Stimulated activated CD4-positive, alpha-beta T cell treated with anti-CD3 and anti-CD28 coated beads, Interleukin-1b, Interleukin-23, amount 100 ng/mL, for 4 hours (primary cell): ENCODE measurements at places on chromosomes 5 and 9.
A peak's percentile ranks its signal among the peaks of the same experiment; 100 is the strongest.

DNA sequence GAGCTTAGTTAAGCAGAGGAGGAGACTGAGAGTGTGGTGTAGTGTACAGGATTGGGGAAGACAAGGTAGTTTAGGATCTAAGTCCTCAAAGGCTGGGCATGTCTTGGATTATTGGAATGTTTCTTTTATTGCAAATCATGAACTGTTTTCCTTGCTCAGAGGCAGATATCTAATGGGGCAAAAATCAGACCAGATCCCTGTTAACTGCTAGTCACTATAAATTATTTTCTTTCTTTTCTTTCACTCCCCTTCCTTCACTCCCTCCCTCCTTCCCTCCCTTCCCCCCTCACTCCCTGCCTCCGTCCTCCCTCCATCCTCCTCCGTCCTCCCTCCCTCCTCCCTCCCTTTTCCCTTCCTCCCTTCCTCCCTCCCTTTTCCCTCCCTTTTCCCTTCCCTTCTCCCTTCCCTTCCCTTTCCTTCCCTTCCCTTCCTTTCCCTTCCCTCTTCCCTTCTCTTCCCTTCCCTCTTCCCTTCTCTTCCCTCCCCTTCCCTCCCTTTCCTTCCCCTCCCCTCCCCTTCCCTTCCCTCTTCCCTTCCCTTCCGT is 117.9 kb downstream of the WDR70 start:
- no peak for DNase-seq

GRCh38 chr9:4855841-4856240 is 63.1 kb downstream of the RCL1 start:
- no peak for DNase-seq

- no peak for DNase-seq
Observed at GRCh38 chr9:92122061-92122460, 6.8 kb upstream of the SPTLC1 start.

DNA sequence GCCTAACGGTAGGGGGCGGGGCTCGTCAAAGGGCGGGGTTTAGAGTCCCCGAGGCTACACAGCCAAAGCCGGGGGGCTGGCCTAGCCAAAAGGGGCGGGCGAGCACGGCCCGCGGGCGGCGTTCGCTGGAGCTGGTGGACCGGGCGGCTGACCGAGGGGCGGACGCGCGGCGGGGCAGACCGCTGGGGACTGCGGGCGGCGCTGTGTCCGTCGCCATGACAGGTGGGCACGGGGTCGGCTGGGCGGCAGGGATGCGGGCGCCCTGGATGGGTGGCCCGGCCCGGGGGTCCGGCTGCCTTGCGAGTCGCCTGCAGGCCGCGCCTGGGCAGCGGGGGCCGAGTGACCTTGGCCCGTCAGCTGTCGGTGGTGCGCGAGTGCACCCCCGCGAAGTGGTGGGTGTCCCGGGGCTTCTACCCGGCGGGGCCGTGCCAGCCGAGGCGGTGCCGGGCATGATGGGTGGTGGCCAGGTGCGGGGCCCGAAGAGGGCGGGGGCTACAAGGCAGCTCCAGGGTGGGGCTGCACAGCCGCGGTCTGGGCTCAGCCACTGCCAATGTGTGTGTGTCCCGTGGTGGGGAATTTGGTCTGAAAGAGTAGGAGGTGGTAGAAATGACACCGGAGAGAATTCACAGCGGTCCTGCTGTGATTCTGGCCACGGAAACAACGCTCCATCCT is at the start of gene CARD19:
TSS of gene CARD19 (plus strand) at position 87 of the 672 bp plus-strand sequence. CDS start at position 216, 129 bp downstream.
- no peak for DNase-seq

DNA sequence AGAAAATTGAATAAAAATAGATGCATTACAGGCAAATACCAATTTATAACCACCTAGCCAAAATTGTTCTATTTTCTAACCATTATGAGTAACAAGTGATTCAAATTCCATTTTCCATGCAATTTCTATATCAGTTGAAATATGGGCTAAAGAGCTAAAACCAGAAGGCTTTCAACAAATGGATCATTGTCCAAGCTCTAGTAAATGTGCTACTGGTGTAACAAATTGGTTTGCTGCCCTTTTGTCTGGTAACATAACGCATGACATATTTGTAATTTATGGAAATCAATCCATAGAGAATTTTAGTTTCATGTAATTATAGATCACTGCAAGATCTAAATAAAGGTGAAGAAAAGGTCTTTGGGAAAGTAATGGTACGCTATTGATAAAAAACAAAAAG is 708.0 kb upstream of the GRAMD2B start:
- DNase-seq: no peak

GRCh38 chr5:132500931-132501628 is 10.5 kb upstream of the IRF1 start:
- peak; percentile 53 for DNase-seq

GRCh38 chr9:83665580-83666200 is 42.1 kb downstream of the UBQLN1 start:
- no peak for DNase-seq

DNA sequence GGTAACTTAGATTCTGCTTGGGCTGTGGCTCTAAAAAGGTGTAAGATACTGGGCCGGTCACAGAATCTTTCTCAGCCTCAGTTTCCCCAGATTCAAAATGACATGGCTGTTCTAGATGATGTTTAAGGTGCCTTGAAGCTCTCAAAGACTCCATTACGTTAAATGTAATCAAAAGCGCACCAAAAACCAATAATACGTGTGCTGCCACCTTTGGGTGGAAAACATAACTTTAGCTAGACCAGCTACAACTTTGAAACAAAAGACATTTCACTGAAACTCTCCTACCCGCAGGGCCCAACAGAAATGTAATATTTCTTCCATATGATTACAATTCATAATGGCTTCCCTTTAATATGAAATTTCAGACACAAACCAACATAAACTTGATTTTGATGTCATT is 35.0 kb upstream of the PCSK5 start:
- DNase-seq: no peak

DNA sequence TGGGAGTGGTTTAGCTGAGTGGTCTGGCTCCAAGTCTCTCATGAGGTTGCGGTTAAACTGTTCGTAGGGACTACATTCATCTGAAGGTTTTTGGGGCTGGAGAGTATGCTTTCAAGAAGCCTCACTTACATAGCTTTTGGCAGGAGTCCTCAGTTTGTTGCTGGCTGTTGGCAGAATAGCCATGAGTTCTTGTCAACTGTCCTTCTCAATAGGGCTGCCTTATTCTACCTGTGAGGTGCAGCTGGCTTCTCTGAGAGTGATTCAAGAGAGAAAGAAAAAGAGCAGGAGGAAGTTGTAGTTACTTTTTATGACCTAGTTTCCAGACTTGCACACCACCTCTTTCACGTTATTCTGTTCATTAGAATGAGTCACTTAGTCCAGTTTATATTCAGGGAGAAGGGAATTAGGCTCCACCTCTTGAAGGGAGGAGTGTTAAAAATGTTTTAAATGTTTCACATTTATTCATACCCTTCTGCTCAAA is 33.2 kb downstream of the YTHDC2 start:
- no peak for DNase-seq

- no peak for DNase-seq
Observed at GRCh38 chr5:149616727-149617285, 35.5 kb downstream of the ARHGEF37 start.

DNA sequence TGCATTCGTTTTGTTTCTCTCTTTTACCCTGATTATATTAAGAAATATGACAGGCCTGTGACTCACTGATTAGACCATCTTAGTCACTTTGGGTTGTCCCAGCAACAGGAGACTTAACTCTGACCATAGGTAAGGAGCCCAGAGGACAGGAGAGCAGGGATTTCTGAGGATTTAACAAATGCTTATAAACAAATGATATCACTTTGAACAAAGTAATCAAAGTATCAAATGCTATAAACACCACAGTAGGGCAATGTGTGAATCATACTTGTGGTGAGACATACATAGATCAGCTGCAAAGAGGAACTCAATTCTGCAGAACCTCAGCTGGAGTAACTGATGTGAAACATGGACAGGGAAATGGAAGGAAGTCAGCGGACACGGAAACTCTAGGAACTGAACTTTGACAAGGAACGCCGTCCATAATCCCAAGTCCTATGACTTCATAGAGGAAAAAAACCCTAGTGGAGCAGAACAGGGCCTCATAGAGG is 190.6 kb upstream of the MSX2 start:
- DNase-seq: no peak

DNA sequence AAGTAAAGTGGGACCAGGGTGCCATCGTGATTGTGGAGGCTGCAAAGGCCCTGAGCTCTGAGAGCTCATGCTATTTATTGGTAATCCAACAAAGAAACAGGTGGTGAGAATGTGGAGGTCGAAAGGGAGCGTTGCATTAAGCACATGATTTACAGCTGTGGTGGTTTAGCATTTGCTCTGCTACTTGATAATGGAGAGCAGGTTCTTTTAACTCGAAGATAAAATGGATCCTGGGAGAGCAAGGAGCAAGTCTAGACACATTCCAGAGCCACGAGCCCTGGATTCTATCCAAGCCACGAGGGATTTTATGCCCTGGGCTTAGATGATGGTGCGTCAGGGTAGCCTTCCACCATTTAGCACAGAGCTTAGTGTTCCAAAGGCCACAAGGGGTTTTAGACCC is 1710.1 kb upstream of the CDH9 start:
- no peak for DNase-seq

GRCh38 chr5:52690236-52690768 is 97.4 kb upstream of the ITGA1 start:
- DNase-seq: no peak

- no peak for DNase-seq
Observed at GRCh38 chr9:3541206-3541605, 15.4 kb upstream of the RFX3 start.

- DNase-seq: no peak
Observed at GRCh38 chr5:132763181-132764036, 13.6 kb downstream of the SEPTIN8 start.

DNA sequence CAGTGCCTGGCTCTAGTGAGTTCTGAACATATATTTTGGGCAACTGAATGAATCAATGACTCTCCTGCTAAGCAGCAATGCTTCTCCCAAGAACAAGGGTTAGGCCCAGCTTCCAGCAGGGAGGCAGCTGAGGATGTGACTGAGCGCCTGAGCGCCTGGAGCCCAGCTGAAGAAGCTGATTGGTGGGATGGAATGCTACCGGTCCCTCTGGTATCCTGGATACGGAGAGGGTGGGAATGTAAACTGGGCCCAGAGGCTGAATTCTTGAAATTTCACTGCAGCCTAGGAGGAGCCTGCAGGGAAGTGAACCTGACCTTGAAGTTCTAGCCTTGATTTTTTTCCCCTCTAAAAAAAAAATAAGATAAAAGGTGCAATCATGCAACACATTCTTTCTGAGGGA is 43.2 kb downstream of the WWC1 start:
- DNase-seq: no peak

- no peak for DNase-seq
Observed at GRCh38 chr9:70457235-70457634, 42.8 kb upstream of the KLF9 start.

GRCh38 chr5:95627971-95628810 is 8.3 kb downstream of the GPR150 start:
- no peak for DNase-seq

GRCh38 chr9:101226803-101227202 is 158.0 kb downstream of the BAAT start:
- no peak for DNase-seq

- no peak for DNase-seq
Observed at GRCh38 chr5:43895876-43896275, 292.9 kb downstream of the NNT start.

DNA sequence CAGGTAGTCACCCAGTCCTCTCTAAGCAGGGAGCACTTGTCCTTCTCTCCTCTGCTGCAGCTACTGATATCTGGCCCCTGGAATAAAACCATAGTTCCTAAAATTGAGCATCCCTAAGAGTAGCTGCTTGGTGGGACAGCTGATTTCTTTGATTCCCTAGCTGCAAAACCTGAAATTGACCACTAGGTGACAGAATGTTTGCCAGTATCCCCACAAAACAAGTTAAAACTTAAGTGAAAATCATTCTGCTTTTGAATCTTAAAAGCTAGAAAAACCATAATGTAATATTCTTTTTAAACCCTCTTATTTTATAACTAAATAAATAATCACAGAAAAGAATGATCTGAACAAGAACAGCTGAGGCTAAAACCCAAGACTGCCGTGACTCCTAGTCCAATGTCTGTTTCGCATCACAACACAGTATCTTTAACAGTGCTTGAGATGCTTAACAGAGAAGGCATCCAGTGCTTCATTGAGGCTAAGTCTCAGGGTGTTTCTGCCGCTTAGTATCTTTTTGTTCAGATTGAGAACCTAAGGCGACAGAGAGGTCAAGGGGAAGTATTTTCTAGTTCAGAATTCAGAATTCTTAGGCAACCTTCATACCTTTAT is 24.4 kb upstream of the TAL2 start:
- DNase-seq: no peak

DNA sequence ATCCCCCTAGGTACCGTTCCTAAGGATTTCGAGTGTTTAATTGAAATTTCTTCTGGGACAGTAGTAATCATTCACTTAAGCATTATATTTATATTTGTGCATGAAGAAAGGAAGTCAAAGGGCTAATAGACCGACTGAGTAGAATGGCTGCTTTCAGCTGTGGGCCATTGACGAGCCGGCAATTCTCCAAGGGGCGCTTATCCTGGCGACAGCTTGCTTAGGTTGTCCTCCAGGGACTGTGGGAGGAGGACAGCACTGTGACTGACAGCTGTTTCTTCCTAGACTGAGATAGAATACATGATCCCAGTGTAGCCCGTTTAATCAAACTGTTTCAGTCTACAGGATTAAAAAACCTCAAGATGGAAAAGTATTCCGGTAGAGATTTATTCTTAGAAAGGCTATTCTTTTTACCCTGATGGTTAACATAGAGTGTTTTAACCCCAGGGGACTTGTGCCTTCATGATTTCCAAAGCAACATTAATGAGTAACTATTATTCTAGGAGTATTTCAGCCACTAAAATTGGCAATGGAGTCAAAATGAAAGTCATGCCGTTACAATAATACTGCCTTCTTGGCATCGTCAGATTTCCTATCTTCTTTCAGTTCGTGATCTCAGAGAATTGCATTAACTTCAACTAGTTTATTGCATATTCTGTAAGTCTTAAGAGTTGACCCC is 943.1 kb upstream of the WWC1 start:
- DNase-seq: no peak

DNA sequence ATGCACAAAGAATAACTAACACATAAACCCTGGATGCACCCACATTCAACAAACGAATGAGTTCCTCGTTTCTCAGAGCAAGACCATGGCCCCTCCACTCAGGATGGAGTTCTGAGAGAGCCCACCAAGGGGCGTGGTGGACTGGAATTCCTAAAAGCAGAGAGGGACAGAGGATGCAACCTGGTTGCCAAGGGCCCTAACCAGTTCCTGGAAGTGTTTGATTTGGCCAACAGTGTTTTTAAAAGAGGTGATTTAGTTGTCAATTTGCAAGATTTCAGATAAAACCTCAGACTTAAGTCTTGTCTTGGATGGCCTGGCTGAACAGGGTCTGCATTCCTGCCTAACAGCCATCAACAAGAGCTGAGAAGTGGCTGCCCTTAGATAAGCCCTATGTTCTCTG is 34.4 kb downstream of the GLRA1 start:
- DNase-seq: no peak

DNA sequence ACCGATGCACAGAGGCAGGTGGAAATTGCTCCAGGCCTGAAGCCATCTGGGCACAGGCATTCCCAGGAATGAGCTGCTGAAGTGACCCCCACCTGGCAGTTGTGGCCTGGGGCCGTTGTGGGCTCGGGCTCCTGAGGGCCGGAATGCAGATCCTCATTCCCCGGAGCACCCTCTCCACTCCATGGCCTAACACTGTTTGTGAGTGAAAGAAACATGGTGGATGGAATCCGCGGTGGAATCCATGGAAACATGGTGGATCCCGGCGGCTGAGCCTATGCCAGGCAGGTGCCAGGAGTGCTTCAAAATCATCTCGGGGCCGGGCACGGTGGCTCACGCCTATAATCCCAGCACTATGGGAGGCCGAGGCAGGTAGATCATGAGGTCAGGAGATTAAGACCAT is 3.6 kb upstream of the SARDH start:
- DNase-seq: no peak
